Upper lobe of right lung (tissue), 1 donor: ENCODE measurements at places on chromosomes 7 and 10.

DNA sequence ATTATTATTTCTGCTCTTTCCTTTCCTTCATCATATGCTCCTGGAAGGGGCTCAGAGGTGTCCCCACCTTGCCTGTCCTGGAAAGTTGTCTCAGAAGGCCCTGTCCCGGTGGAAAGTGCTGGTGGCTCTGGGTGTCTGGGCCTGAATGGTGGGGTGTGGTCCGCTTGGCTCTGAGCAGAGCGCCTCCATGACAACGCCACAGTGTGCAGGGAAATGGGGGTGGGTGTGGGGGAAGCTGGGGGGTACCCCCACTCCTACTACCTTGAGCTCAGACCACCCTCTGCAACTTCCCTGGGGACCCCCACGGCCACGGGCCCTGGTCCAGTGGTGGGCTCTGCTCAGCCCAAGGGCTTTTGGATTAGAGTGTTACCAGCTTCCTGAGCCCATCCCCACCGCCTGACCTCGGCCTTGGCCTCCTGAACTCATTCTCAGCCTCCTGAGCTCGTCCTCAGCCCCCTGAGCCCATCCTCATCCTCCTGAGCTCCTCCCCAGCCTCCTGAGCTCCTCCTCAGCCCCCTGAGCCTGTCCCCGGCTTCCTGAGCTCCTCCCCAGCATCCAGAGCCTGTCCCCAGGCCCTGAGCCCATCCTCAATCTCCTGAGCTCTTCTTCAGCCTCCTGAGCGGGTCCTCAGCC, 106.4 kb upstream of the FAM20C start:
- no peak for DNase-seq

DNA sequence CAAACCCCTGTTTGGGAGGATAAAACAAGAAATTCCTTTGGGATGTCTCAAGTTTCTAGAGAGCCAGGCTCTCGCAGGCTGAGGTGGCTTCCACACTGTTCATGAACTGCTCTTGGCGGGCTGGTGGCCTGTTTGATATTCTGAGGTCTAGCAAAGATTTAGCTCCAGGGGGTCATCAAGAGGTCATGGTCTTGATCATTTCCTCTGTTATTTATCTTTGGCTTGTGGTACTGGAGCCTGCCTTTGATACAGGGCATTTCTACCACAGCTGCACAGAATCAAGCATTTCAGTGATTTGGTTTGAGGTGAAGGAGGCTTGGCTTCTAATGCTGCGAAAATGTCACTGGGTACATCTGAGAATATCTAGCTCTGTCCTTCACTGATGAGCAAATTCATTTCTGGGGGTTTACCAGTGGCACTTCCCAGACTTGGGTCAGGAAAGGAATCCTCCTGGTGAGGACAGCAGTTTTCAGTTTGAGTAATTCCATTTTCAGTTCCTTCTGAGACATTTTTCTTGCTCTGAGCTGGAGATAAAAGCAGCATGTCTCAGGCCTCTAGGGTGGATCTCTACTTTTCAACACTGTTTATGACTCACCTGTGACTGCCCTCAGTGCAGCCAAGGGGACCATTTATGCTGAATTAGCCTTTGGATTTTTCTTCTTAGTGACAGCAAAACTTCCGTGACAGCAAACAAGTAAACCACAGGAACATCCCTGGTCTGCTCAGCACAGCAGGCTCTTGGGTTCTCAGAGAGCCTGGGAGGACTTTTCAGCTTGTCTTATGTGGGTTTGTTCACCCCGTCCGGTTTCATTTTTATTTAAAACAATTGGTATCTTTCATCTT, 312.0 kb downstream of the RNLS start:
- DNase-seq: no peak

DNA sequence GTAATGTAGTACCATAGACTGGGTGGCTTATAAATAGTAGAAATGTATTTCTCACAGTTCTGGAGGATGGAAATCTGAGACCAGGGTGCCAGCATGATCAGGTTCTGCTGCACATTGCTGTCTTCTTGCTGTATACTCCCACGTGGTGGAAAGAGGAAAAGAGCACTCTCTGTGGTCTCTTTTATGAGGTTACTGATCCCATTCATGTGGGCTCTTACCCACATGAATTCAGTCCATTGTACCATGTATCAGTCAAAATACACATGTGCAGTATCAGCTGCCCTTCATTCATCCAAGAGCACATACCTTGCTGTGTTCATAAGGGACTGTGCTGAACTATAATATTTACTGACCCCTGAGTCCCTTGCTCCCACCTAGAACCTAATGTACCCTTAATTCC, 17.1 kb downstream of the PNLIPRP2 start:
- no peak for DNase-seq

GRCh38 chr7:116673457-116673865, 1.5 kb downstream of the MET start:
- no peak for DNase-seq

DNA sequence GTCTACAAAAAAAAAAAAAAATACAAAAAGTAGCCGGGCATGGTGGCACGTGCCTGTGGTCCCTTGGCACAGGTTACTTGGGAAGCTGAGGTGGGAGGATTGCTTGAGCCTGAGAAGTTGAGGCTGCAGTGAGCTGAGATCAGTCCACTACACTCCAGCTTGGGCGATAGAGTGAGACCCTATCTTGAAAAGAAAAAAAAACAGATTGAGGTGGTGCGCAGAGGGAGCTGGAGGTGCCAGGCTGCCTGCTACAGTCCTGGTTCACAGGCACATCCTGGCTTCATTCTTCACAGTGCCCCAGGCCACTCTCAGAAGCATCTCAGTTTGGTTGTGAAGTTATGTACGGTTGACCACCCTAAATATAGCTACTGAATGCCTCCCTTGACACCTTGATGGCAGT, 4.8 kb downstream of the MMP21 start:
- no peak for DNase-seq

DNA sequence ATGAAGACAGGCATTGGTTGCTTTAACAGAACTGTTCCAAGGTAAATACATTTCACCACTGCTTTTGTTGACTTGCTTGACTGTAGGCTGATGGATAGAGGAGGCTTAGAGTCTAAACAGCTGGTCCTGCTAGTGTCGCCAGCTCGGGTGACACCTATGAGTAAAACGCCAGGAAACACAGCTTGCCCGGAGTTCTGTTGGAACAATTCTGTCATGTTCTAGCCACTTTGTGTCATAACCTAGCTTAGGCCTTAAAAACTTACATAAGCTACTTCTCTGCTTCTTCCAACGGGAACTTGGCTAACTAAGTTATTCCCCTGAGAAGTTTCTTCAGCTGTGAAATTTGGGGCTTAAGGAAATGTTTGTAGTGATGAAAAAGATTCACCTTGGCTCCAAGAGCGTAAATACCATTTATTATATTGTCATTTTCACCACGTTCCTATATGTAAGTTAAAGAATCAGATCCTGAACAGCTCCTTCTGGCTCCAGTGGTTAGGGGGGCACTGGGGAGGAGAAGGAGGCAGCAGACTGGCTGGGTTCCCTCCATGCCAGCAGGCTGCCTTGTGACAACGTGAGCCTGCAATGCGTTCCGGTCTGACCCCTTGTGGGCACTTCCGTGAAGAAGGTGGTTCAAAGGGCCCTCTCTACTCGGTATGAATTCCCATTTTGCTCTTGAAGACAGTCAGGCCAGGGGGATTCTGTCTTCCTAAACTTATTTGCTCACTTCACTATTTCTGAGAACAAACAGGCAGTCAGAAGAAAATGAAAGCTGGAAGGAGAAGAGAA, 253.2 kb downstream of the BMPER start:
- DNase-seq: no peak

GRCh38 chr10:132390170-132390920, 6.7 kb upstream of the PWWP2B start:
- peak; percentile 17 for DNase-seq

DNA sequence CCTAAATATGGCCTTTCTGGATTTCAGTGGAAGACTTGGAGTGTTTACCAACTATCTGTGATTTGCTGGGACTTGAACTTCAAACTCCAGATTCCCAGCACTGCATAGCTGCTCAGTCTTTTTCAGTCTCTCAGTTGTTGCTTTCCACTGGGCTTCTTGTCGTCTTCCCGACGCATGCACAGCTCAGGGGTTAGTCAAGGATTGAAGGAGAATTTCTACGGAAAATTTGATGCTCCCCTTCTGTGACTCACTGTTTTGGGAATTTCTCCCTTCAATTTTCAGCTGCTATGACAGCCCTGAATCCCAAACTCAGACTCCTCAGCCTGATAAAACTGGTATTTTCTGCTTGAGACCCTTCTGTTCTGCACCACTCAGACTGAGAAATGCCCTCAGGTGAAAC, 91.7 kb downstream of the CYP26A1 start:
- no peak for DNase-seq

DNA sequence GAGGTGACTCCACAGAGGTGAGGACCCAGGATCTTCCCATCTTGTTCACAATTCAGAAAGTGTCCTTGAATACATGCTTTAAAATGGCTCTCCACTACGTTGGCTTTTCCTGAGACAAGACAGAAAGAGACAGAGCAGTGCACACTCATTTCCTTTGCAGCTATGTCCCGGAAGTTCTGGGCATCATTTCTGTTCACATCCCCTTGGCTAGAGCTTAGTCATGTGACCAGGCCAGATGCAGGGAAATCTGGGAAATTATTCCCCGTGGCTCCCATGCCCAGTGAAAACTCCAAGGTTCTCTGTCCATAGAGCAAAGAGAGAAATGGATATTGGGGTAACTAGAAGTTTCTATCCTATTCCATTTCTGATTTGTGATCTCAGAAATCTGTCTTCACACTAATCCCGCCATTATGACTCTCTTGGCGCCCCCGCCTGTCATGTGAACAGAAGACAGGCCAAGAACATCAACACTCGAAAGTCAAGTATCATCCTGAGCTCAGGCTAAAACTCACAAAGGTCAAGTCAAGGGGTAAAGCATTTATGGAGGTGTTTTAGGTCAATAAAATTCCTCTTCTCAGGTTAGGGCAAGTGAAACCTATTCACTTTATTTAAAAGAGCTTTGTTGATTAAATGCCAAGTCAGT, 251.4 kb upstream of the HABP2 start:
- no peak for DNase-seq

GRCh38 chr7:19958309-19958896, 185.0 kb upstream of the TMEM196 start:
- no peak for DNase-seq

DNA sequence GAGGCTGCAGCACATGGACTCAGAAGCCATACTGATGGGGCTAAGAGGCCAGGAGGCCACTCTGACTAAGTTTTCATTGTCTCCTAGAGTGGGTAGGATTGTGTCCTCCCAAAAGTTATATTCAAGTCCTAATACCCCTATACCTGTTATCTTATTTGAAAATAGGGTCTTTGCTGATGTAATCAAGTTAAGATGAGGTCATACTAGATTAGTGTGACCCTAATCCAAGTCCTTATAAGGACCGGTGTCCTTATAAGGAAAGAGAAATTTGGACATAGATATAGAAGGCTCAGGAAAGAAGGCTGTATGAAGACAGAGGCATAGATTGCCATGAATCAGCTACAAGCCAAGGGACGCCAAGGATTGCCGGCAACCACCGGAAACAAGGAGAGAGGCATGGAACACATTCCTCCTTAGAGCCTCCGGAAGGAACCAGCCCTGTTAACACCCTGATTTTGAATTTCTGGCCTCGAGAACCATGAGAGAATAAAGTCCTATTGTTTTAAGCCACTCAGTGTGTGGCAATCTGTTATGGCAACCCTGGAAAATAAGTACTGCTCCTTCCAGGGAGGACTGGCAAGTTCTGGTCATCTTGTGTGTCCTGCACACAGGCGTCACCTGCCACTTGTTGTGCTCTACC, 157.0 kb downstream of the EMX2 start:
- DNase-seq: no peak

- DNase-seq: no peak
These were observed 95.4 kb downstream of the ZRANB1 start for GRCh38 chr10:125037145-125037877.

- DNase-seq: no peak
These were observed 12.7 kb downstream of the MAD1L1 start for GRCh38 chr7:2220030-2220429.

- no peak for DNase-seq
These were observed 66.6 kb downstream of the MAGI2 start for GRCh38 chr7:79386688-79387422.

- DNase-seq: no peak
These were observed 724.5 kb downstream of the ANKRD7 start for GRCh38 chr7:118949031-118949430.

- DNase-seq: no peak
These were observed 30.6 kb downstream of the NET1 start for GRCh38 chr10:5442990-5443370.

DNA sequence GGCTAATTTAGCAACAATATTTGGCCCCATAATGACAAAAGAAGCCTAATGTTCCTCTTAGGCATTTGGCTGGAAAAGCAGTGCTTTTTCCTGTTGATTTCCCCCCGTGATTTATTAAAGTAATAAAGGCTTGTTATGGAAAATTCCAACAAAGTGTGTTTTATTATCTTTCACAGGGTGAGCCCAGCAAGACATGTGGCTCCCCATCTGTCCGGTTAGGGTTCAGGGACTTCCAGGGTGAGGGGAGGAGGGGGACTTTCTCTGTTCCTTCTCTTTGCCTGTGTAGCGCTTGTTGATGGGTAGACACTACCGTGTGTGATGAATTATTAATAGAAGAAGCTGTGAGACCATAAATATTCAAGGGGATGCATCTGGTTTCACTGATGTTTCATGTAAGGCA, 39.0 kb downstream of the HTR5A start:
- no peak for DNase-seq

DNA sequence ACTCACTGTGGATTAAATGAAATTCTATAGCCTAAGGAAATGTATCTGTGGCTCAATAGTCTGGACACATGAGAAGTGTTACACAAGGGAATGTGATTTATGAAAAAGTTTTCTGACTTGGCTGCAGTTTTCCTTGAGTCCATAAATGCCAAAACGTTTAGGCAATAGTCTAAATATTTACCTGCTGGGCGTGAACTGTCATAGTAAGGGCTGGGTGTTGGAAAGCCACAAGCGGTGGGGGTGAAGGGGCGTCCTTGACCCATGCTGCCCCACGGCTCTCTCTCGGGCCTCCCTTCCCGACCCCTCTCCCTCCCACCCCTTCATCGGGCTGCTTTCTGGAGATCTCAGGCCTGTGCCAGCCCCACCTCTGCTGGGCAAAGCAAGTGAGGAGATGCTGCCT, 223.7 kb downstream of the BUB3 start:
- DNase-seq: no peak

GRCh38 chr7:142745091-142745635, 4.1 kb upstream of the PRSS1 start:
- no peak for DNase-seq

DNA sequence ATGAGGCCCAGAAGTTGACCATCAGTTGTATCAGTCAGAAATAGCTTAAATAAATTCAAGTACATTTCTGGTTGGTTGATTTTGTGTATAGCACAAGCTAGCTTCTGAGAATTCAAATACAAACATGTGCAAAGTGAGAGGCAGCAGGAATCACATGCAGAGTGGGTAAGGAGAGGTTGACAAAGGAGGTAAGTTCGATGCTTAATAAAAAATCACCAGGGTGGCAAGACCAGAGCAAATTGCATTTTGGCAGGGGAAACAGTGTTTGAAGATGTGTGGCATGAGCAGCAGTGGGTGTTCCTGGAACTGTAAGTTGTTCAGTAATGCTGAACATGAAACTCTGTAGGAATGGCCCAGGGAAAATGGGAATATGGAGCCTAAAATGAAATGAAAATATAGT, 52.6 kb downstream of the GNAI1 start:
- no peak for DNase-seq
